ENCODE measurements at places on chromosomes 12 and 14. TPM values are rescaled to one million over a fixed set of nuclear protein-coding genes. Genes with fewer than 3 reads are reported as not detected.

Gene C12orf54
- total RNA-seq = not detected

Gene NFE2
- total RNA-seq = 1.2 TPM

DNA sequence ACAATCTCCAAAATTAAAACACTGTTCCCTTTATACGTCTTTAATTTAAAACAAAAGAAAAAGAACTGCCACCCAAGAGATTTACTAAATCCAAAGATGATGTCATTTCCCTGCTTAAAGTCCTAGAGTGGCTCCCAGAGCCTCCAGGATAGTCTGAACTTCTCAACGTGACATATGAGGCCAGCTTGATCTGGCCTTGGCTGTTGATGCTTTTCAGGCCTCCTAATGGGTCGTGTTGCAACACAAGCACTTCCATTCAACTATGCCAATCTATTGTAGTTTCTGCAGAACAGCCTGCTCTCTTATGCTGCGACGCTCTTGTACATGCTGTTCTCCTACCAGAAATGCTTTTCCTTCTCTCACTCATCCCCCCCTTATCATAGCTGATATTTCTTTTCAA is 35.7 kb downstream of the LGR5 start:
- peak; percentile 65 for DNase-seq

DNA sequence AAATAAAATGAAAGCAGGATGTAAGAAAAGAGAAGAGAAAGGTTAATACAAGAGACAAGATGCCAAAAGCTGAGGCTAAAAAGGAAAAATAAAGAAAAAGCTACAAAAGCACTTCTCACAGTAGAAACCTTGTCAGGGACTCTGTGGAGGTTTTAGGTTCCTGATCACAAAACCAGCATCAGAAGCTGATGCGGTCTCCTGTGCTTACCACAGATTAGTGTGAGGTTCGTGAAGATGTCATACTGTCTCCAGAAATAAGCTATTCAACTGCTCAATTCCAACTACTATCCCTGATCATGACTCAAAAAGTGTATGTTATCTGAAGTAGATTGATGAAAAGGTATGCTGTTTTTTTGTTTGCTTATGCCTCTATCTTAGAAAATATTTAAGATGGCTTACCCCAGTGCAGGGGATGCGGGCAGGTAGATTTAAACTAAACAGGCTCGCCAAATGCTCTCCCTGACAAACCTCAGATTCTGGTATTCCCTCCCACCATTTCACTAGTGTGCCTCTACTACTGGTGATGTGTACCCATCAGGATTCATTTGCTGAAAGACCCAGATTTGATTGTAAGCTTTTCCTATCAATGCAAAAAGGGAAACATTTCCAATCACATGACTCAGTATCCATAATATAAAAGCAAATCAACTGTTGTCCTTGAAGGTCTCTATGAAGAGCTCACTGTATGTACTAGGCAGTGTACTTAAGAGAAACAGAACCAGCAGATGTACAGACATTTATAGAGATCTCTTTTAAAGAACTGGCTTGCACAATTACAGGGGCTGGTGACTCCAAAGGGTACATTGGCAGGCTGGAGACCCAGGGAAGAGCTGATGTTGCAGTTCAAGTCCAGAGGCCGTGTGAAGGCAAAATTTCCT is 169.5 kb upstream of the FOXN3 start:
- no peak for DNase-seq

DNA sequence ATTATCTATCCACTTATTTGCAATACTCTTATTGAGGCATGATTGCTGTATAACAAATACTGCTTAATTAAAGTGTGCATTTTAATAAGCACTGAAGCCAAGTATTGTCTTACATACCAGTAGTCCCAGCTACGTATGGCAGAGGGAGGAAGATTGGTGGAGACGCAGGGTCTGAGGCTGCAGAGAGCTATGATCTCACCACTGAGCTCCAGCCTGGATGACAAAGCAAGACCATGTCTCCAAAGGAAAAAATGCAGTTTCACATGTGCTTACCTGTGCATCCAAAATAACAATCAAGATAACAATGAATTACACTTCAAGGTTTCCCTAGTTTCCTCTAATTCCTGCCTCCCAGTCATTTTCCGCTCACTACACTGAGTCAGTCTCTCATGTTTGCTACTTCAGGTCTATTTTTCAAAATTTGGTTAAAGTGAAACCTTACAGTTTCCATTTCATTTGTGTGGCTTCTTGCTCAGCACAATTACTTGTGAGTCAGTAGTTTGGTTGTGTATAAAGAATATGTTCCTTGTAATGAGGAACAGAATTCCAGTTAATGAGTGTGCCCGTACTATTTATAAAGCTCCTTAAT is 1250.1 kb downstream of the TMEM121 start:
- no peak for DNase-seq

DNA sequence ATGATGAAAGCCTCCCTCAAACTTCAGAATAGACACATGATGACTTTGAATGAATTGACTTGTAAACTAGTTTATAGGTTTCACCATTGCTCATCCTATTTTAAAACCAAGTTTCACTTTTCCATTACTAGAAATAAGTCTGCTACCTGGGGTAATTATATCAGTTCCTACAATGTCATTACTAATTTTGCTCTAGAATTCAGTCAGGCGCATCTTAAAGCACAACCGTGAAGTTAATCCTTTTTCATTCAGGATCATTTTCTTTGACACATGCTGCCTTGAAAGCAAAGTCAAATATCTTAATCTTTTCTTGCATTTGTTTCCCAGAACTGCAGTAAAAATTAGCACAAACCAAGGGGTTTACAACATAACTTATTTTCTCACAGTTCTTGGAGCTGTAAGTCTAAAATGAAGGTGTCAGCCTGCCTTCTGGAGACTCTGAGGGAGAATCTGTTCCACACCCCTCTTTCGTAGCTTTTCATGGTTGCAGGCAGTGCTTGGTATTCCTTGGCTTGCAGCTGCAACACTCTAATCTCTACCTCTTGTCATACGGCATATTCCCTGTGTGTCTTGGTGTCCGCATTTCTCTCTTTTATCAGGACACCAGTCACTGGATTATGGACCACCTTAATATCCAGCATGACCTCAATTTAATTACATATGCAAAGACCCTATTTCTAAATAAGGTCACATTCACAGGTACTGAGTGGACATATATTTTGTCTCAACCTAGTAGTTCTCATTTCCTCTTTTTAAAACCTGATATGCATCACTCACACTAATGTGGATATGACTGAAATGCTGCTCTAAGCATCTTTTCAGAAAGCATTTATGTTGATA is 114.3 kb upstream of the PDZRN4 start:
- DNase-seq = no peak

GRCh38 chr14:26835979-26836570 is 238.2 kb upstream of the NOVA1 start:
- DNase-seq = no peak
